ENCODE measurements at places on chromosomes 5 and 9.

DNA sequence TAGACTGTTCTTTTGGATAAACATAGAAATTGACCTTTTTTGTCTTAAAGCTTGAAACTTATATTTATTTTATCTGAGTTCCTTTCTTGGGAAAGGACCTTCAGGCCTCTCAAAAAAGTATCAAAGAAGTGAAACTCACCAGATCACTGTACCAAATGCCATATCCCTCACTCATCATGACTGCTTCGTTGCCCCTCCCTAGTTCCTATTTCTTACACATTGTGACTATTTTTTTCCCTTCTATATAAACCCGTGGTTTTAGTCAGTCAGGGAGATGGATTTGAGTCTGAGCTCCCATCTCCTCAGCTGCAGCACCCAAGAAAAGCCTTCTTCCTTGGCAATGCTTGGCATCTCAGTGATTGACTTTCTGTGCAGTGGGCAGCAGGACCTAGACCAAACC, 129.4 kb downstream of the LPAR1 start:
- no peak for DNase-seq

DNA sequence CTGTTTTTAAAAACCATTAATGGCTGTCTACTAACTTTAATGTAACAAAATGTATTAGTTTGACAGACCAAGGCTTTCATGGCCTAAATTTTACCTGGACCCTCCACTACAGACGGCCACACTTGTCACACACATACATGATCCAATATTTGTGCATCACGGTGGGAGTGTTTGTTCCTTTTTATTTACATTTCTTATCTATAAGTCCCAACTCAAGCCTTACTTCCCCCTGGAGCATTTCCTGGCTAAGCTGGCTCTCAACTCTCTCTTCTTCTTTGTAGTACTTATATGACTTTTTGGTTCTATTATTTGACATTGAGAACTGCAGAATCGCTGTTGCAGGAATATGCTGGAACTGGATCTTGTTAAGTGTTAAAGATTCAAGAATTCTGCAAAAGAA, 534.4 kb downstream of the RAB3C start:
- DNase-seq: no peak

DNA sequence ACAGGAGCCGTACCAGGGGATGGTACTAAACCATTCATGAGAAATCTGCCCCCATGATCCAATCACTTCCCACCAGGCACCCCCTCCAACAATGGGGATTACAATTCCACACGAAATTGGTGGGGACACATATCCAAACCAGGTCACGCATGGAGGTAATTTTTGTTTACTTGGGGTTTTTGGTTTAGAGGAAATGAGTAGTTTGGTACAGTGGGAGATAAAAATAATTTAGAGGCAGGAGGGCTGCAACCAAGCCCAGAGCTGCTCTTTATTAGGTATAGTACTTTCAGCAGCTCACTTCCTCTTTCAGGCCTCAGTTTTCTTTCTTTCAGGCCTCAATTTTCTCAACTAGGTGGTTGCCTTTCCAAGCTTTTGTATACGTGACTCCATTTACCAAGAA, 23.2 kb downstream of the PRUNE2 start:
- DNase-seq: no peak

GRCh38 chr5:7763621-7764072, 87.3 kb downstream of the CFAP90 start:
- DNase-seq: no peak

- no peak for DNase-seq
Measured at GRCh38 chr5:83917261-83917908, 196.7 kb upstream of the HAPLN1 start.

GRCh38 chr5:154324033-154324432, 121.8 kb upstream of the SAP30L start:
- no peak for DNase-seq

DNA sequence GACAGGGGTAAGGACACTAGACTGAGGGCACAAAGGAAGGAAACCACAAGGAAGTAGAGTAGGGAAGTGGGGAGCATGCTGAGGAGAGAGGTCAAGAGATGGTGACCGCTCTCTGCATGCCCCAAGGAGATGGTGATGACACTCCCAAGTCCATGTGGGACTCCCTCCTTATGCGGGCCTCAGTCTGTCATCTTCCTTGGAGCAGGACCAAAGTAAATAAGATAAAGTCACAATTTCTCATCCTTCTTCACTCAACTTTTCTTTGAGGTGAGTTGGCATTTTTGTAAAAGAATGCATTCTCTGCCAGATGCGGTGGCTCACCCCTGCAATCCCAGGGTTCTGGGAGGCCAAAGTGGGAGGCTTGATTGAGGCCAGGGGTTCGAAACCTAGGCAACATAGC, 256.7 kb downstream of the DOCK8 start:
- DNase-seq: no peak

DNA sequence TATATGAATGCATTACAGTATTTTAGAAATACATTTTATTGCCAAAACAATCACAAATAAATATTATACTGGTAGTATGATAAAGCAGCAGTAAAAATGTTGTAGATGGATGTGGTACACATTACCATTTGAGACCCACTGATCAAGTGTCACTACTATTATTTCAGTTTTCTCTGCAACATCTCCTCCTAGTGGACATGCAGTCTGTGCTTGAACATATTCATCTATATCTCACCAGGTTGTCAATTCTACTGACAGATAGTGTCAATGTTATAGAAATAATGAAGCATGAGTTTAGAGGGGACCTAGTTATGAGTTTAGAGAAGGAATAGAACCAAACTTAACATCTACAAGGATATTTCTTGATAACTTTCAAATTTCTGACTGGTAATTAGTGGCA, 39.2 kb upstream of the ELOVL7 start:
- DNase-seq: no peak

GRCh38 chr5:152439791-152440190, 34.7 kb upstream of the NMUR2 start:
- no peak for DNase-seq

- DNase-seq: no peak
Measured at GRCh38 chr5:32734827-32735378, 23.8 kb downstream of the NPR3 start.

- DNase-seq: no peak
Measured at GRCh38 chr9:14238079-14238478, 75.9 kb downstream of the NFIB start.

DNA sequence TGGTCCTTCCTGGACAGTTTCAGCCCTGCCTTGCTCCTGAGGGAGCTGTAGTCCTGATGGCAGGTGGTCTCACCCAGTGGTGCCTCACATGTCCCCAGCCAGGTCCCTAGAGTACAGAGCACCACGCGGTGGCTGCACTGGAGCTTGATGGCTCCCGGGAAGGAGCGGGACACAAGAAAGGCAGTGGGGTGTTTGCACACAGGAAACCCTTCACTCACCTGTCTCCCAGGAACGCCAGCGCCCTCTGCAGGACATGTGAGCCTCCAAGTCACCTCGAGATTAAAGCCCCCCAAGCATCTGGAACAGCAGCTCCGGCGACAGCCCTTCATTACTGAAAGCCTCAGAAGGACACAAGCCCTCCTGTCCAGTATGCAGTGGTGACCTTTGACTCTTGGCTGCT, 19.9 kb upstream of the TMEM250 start:
- DNase-seq: no peak

DNA sequence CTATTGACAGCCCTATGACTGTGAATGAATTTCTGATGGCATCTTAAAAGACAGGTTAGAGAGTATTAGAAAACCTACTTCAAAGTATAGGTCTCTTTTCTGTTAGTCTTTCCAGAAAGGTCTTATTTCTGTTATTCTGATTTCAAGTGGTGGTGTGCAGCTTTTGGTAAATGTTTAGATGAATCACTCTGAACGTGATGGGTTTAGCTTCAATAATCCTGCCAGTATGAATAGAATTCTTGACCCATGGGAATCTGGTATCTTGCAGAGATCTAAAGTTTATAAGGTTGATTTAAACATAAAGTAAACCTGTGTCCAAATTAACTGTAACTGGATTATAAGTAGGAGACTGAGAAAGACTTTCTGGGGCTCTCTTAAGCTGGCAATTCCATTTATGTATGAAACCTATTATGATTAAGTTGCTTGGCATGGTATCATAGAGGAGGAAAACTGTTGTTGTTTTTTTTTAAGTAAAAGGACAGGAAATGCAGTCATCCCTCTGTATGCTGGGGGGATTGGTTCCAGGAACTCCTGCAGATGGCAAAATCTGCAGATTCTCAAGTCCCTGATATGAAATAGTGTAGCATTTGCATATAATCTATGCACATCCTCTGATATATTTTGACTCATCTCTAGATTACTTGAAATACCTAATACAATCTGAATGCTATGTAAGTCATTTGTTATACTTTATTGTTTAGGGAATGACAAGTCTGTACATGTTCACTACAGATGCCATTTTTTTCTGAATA, 77.0 kb upstream of the ADAMTS19 start:
- no peak for DNase-seq

- DNase-seq: no peak
Measured at GRCh38 chr5:93606382-93606752, 23.3 kb downstream of the NR2F1 start.

DNA sequence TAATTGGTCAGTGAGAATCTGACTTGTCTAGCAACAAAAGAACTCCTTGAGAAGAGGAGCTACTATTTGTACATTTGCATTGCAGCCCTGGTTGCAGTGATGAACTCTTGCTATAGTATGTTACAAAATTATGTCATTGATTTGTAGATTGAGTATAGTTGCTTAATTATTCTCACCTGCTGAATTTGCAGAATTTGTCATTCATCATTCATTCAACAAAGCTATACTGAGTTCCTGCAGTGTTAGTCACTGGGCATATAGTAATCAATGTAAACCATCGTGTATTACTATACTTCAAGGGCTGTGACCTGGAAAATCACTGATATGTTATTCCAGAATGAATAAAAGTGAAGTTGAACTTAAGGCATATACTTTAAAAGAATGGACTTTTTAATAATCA, 50.1 kb downstream of the SLC1A3 start:
- DNase-seq: no peak

DNA sequence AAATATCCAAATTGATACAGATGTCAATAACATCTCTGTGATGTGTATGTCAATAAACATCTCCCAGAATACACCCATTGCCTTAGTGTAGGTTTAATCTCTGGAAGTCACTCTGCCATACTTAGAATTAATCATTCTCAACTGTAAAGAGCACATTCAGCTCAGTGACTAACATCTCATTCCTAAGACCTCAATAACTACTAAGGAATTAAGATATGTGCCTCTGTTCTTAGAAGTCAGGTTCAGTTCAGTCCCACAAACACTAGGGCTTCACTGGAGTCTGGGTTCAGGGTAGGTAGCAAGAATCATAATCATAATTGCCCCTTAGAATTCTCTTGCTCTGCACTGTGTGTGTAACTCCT, 31.7 kb downstream of the UGCG start:
- no peak for DNase-seq

DNA sequence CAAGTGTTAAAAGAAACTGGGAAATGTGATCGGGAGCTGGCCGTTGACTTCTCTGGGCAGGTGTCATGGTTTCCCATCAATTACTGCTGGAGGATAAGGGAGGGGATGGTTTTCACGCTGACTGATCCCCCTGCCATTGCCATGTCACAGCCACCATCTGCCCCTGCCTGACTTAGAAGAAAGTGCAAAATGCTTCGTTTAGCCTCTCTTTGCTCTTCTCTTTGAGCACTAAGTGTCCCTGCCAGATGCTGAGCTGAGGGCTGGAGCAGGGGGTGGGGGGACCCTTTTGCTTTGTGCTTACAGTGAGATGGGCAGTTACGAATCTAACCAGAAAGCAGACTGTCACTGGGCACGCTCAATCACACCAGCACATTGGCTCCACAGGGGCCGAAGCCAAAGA, 138.4 kb upstream of the ALDH1B1 start:
- no peak for DNase-seq

- no peak for DNase-seq
Measured at GRCh38 chr5:152811988-152812387, 406.9 kb upstream of the NMUR2 start.

GRCh38 chr9:133844398-133844784, 106.2 kb upstream of the SARDH start:
- no peak for DNase-seq

All from stimulated activated CD4-positive, alpha-beta T cell treated with anti-CD3 and anti-CD28 coated beads, TNF-alpha, amount 100 ng/mL, for 4 hours (primary cell).